T-helper 22 cell (primary cell): ENCODE measurements at places on chromosomes 4 and X.

DNA sequence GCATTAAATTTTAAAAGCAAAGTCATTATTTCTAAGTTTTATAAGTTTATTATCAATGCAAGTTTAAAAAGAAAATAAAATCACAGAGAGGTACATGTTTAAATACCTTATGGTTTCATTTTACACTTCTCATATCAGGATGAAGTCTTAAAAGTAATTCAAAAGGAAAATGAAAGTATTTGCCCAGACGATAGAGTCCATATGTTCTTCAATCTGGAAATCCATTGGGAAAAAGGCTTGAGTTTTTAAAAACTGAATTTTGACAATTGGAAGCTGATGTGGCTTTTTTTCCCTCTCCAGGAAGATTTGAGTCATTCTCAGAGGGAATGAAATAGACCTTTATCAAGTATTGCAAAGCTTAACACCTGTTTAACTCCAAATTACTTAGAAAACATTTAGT is 37.1 kb downstream of the MAB21L2 start:
- no peak for DNase-seq

- DNase-seq: no peak
Measured at GRCh38 chr4:165418073-165418472, 39.3 kb downstream of the CPE start.

DNA sequence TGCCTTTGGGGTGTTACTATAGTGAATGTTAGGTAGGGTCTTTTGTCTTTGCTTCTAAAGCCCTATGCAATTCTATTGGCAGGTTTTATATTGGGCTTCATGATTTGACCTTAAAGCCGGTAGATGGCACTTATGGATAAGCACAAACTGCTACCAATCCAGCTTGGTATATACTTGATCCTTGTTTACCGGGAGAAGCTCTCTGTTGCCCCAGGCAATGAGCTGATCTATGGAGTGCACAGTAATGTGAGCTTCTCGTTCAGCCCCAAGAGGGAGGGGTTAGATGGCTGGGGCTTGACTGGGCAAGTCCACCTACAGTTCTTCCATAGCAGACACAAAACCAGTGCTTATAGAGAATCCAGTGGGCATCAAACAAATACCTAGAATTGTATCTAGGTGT is 287.2 kb upstream of the CT83 start:
- no peak for DNase-seq

- DNase-seq: no peak
Measured at GRCh38 chr4:1415681-1415981, 9.4 kb upstream of the NKX1-1 start.

GRCh38 chr4:41935652-41936021 is 408 bp downstream of the TMEM33 start:
- DNase-seq: no peak

- no peak for DNase-seq
Measured at GRCh38 chr4:153722036-153722435, 37.8 kb downstream of the RNF175 start.
